Activated CD8-positive, alpha-beta memory T cell treated with anti-CD3 and anti-CD28 coated beads, Interleukin-2, amount 10 ng/mL, durations not matched to agents 7 days and 5 days (primary cell): ENCODE measurements at places on chromosomes 4 and X.

DNA sequence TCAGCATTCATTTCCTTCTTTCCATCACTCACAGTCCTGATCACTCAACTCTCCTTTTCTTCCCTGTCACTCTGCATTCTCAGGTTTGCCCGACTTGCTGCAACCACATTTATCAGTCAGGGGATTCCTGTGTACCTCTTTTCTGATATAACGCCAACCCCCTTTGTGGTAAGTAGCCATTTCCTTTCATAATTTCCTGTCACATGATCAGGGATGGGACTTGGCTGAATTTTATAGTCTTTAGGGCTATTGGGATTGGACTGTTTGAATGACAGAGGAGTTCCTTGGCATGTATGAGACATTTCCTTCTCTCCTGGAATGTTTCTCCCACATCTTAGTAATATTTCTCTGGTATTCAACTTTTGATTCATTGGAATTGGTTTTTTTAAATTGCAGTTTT, 11.0 kb downstream of the PGM2 start:
- DNase-seq: no peak
- H3K27me3 ChIP-seq: no peaks in the 10 kb centered on the region
- H3K4me1 ChIP-seq: peaks cover 22% of the 10 kb centered on the region
- peak overlapping the region; percentile 37 for H3K27ac ChIP-seq
- H3K36me3 ChIP-seq: peaks cover 38% of the 10 kb centered on the region

- no peak overlapping the region for H3K27ac ChIP-seq
- no peaks in the 10 kb centered on the region for H3K36me3 ChIP-seq
- no peaks in the 10 kb centered on the region for H3K4me1 ChIP-seq
- DNase-seq: no peak
Observed at GRCh38 chrX:138082896-138083295, 517.0 kb downstream of the ZIC3 start.

GRCh38 chr4:7785017-7785416, 154.6 kb downstream of the AFAP1 start:
- H3K27me3 ChIP-seq: no peaks in the 10 kb centered on the region
- H3K4me1 ChIP-seq: peaks cover 6% of the 10 kb centered on the region
- no peak for DNase-seq
- H3K36me3 ChIP-seq: no peaks in the 10 kb centered on the region
- no peak overlapping the region for H3K27ac ChIP-seq
- H3K4me3 ChIP-seq: no peak overlapping the region

GRCh38 chr4:154658680-154659405, 46.4 kb upstream of the FGG start:
- no peaks in the 10 kb centered on the region for H3K27me3 ChIP-seq
- H3K36me3 ChIP-seq: no peaks in the 10 kb centered on the region
- H3K4me3 ChIP-seq: no peak overlapping the region
- no peaks in the 10 kb centered on the region for H3K4me1 ChIP-seq
- DNase-seq: no peak
- H3K27ac ChIP-seq: no peak overlapping the region

DNA sequence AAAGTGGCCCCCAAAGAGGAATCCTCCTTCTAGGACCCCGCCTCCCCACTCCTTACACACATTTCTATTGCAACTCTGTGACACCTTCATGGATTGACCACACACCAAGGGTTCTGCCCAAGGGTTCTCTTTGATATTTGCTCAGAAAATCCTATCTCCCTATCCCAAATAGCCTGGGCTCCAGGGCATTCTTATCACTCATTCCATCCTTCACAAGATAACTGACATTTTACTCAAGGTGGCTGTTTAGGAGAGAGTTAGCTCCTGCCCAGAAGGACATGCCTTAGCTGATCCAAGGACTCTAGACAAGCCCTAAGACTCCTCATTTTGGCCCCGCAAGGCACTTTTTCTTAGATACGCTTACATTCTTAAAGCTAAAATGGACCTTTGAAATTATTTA, 47.4 kb downstream of the ATXN3L start:
- no peak overlapping the region for H3K4me3 ChIP-seq
- H3K27ac ChIP-seq: no peak overlapping the region
- no peak for DNase-seq
- H3K27me3 ChIP-seq: no peaks in the 10 kb centered on the region
- no peaks in the 10 kb centered on the region for H3K4me1 ChIP-seq

- H3K27me3 ChIP-seq: peaks cover 7% of the 10 kb centered on the region
- peaks cover 12% of the 10 kb centered on the region for H3K36me3 ChIP-seq
- peaks cover 43% of the 10 kb centered on the region for H3K4me1 ChIP-seq
- no peak overlapping the region for H3K4me3 ChIP-seq
- H3K27ac ChIP-seq: no peak overlapping the region
Observed at GRCh38 chr4:38164346-38164745, 204.1 kb downstream of the PTTG2 start.

- no peak overlapping the region for H3K27ac ChIP-seq
- H3K4me1 ChIP-seq: no peaks in the 10 kb centered on the region
- no peaks in the 10 kb centered on the region for H3K36me3 ChIP-seq
- H3K4me3 ChIP-seq: no peak overlapping the region
Observed at GRCh38 chrX:44291468-44292092, 51.9 kb downstream of the EFHC2 start.

DNA sequence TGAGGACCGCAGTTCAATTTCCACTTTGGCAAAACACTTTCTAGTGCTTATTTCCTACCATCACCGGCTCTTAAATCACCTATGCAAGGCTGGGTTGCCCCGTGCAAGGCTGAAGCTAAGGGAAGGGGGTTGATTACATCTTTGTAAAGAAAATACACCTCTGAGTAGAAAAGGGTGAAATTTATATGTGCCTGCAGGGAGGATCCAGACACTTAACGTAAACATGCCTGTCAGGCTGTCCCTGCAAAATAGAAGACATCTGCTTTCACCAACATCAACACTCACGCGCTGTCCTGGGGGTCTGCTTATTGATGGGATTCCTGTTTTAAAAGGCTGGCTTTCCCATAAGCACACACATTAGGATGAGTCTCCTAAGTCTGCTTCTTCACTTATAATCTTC, 92.0 kb downstream of the PRKX start:
- no peaks in the 10 kb centered on the region for H3K27me3 ChIP-seq
- H3K4me1 ChIP-seq: peaks cover 2% of the 10 kb centered on the region
- peaks cover 30% of the 10 kb centered on the region for H3K36me3 ChIP-seq
- H3K4me3 ChIP-seq: no peak overlapping the region
- no peak overlapping the region for H3K27ac ChIP-seq
- DNase-seq: no peak

GRCh38 chr4:163566257-163566796, 71.8 kb downstream of the TMA16 start:
- H3K27ac ChIP-seq: no peak overlapping the region
- H3K4me1 ChIP-seq: no peaks in the 10 kb centered on the region
- no peak overlapping the region for H3K4me3 ChIP-seq
- no peaks in the 10 kb centered on the region for H3K36me3 ChIP-seq
- no peak for DNase-seq
